ENCODE measurements at places on chromosomes 5 and 9.

DNA sequence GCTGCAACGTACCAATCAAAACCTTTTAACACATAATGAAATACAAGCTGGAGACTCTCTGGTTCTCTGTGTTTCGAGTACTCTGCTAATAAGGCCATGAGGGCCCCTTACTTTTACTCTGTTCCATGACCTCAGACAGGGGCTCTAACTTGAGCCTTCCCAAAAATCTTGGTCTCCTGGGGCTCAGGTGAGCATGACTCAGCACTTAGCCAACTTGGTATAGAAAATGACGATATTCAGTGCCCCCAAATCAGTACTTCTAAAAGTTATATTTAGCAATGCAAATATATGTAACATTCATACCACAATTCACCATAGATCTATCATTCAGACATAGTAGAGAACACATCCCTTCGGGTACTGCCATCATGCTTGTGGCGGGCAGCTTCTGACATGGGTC lies 278.9 kb downstream of the EFNA5 start:
- DNase-seq: no peak

- DNase-seq: no peak
Measured at GRCh38 chr9:110543631-110544051, 35.9 kb downstream of the SVEP1 start.

DNA sequence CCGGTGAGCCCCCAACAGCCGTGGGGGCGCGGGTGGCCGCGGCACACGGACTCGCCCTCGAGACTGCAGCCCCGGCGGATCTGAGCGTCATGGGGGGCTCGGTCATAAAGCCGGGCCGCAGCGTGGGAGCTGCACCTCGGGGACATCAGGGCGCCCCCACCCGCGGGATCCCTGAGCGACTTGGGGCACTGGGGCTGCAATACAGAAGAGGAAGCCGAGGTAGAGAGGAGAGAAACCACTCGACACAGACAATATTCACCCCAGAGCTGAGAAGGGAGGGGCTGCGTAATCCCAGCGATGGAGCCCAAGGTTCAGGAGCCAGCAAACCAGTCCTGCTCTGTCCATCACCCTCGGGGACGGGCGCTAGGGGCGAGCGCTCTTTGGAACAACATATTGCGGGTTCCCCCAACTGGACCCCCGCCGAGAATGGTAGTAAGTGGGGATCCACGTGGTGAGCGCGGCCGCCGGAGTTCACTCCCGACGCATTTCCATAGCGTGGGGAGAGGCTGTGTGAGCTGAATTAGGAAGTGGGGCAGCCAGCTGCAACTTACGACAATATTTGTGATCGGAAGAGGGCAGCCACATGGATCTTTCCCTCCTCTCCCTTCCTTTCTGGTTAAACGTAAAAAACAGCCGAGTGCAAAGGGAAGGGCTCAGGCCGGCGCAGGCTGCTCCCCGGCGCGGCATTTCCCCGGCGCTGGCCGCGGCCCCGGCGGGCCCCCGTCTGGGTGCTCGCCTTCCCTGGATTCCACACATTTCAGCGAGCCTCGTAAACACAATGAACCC lies 9.9 kb downstream of the PTCH1 start:
- DNase-seq: peak; percentile 76

GRCh38 chr9:5389109-5389732 lies 48.5 kb downstream of the PLGRKT start:
- DNase-seq: peak; percentile 54

GRCh38 chr9:83906144-83906543 lies 15.1 kb downstream of the KIF27 start:
- DNase-seq: no peak

- no peak for DNase-seq
Measured at GRCh38 chr5:67725604-67726003, 490.0 kb upstream of the PIK3R1 start.

- DNase-seq: no peak
Measured at GRCh38 chr5:134365604-134366003, 1.4 kb downstream of the CDKL3 start.

GRCh38 chr5:172325452-172325851 lies 41.9 kb upstream of the UBTD2 start:
- no peak for DNase-seq

GRCh38 chr5:141172381-141173204 lies at the start of gene PCDHB7:
TSS of gene PCDHB7 (plus strand) at chr5:141172644. CDS start at chr5:141172836, 192 bp downstream.
- peak; percentile 67 for DNase-seq

GRCh38 chr9:124266139-124266825 lies 8.5 kb downstream of the NEK6 start:
- no peak for DNase-seq

DNA sequence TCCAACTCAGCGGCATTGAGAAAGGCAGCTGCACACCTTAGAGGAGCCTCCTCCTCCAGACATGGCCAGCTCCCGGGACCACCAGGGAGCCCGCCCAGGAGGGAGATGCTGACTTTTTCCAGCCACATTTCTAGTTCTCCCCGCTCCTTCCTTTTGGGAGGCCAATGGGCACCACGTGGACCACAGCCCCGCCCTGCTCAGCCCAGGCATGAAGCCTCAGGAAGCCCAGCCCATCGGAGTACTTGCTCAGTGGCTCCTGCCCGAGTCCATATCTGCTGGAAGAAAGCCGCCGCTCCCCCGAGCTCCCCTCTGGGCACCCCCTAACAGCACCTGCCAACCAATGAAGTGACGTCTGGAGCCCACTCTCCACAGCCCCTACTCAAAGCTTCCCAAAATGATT lies 52.4 kb downstream of the SMIM23 start:
- DNase-seq: no peak

GRCh38 chr9:14811844-14812243 lies 89.3 kb upstream of the CER1 start:
- DNase-seq: no peak

- no peak for DNase-seq
Measured at GRCh38 chr5:178547052-178547666, 43.0 kb downstream of the COL23A1 start.

GRCh38 chr5:73486119-73486899 lies 11.9 kb upstream of the BTF3 start:
- no peak for DNase-seq

DNA sequence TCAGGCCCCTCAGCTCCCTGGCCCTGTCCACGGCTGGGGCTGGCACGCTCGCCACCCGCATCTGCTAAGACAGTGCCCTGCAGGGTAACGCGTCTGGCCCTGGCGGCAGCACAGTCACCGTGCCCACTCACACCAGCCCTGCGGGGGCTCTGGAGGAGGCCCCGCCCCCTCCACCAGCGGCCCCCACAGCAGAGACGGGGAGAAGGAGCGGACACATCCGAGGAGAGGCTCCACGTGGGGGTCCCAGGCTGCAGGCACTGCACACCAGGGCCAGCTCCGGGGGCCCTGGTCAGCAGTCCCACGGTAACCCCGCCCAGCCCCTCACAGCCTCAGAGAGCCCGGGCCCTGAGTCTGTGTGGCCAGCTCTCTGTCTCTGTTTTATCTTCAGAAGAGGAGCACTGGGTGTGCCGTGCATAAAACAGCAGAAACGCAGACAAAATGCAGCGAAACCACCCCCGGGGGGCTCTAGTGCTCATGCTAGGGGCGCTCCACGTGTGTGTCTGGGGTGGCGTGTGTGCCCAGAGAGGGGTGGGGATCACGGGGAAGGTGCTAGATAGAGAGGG lies 47.5 kb upstream of the NRARP start:
- DNase-seq: no peak

DNA sequence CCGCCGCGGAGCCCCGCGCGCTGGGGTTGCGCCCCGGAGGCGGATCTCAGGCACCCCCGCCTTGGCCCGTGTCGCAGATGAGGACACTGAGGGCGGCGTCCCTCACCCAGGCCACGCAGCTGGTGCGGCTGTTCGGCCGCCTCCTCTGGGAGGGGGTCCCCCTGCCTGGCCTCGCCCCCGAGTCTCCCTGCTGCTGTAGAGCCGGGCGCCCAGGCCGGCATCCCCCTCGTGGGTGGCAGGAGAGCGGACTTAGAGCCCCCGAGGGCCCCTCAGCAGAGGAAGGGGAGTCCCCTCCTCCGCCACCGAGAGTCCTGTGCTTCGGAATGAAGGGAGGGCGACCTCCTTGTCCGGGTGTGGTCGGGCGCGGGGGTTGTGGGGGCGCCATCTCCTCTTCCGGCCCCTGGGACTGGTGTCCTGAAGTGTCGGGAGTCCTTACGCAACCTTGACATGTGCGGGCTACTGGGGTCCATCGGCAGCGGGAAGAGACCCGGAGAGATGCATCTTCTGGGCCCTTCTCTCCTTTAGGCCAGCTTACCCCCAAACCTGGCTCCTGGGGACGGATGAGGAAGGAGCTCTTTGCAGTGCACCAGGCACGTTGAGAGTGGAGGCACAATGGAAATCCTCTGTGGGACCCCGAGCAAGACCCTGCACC lies 11.7 kb upstream of the EXOSC2 start:
- no peak for DNase-seq

DNA sequence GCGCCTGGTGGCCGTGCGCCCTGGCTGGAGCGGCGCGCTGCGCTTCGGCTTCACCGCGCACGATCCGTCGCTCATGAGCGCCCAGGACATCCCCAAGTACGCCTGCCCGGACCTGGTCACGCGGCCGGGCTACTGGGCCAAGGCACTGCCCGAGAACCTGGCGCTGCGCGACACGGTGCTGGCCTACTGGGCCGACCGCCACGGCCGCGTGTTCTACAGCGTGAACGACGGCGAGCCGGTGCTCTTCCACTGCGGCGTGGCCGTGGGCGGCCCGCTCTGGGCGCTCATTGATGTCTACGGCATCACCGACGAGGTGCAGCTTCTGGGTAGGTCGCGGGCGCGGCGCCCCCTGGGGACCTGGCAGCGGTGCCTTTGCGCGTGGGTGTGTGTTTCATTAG lies 28.9 kb downstream of the NEURL1B start:
- no peak for DNase-seq

GRCh38 chr5:172868924-172869591 lies 35.0 kb downstream of the ERGIC1 start:
- DNase-seq: peak; percentile 87

GRCh38 chr5:53430618-53431252 lies 49.7 kb upstream of the FST start:
- peak; percentile 52 for DNase-seq

GRCh38 chr5:151692312-151692711 lies 5.6 kb upstream of the SPARC start:
- DNase-seq: no peak

DNA sequence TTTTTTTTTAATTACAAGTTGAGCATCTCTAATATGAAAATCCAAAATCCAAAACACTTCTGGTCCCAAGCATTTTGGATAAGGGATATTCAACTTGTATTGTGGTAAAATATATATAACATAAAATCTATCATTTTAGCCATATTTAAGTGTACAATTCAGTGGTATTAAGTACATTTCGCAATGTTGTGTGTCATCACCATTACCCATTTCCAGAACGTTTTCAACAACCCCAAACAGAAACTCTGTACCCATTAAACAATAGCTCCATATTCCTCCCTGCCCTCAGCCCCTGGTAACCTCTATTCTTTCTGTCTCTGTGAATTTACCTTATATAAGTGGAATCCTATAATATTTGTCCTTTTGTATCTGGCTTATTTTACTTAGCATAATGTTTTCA lies 24.9 kb downstream of the TICAM2 start:
- DNase-seq: no peak

Data from GM03348 (cell line).